ENCODE measurements at places on chromosomes 5 and 9.

DNA sequence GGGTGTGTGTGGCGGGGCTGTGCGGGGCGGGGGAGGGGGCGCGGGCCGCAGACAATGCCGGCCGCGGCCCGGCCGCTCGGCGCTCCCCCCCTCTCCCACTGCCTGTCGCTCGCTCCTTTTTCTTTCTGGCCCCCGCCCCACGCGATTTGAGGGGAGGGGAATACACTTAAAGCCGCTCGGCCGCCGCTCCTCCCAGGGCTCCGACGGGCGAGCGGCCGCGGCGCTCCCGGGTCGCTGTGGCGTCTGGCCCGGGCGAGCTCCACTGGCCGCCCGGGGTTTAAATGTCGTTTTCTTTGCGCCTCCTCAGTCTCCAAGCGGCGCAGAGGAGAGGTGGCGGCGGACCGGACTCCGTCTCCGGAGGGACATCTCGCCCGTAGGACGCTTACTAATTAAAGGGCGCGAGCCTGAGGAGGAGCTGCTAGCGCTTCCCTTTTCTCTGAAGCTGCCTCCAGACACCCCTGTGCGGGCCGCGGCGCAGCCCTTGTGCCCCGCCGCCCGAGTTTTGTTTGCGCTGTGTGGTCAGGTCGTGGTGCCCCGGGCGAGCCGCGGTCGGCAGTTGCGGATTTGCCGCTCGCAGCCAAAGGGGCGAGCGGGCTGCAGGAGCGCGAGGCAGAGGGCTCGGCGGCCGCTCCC, 1.4 kb downstream of the ZSWIM6 start:
- peaks cover 28% of the 10 kb centered on the region for H3K27me3 ChIP-seq
- H3K4me3 ChIP-seq: peak overlapping the region; percentile 82
- peaks cover 37% of the 10 kb centered on the region for H3K4me1 ChIP-seq
- peaks cover 34% of the 10 kb centered on the region for H3K36me3 ChIP-seq

- peaks cover 29% of the 10 kb centered on the region for H3K27me3 ChIP-seq
- H3K27ac ChIP-seq: no peak overlapping the region
- H3K4me3 ChIP-seq: no peak overlapping the region
- H3K36me3 ChIP-seq: no peaks in the 10 kb centered on the region
- H3K4me1 ChIP-seq: no peaks in the 10 kb centered on the region
- DNase-seq: no peak
These were observed 41.8 kb downstream of the CDO1 start for GRCh38 chr5:115774684-115775083.

- H3K27ac ChIP-seq: no peak overlapping the region
- peaks cover 11% of the 10 kb centered on the region for H3K27me3 ChIP-seq
- DNase-seq: no peak
- peaks cover 20% of the 10 kb centered on the region for H3K4me1 ChIP-seq
These were observed 12.2 kb downstream of the ZNF618 start for GRCh38 chr9:113888336-113888735.

GRCh38 chr5:146880966-146881365, 2.4 kb upstream of the PPP2R2B start:
- no peaks in the 10 kb centered on the region for H3K36me3 ChIP-seq
- H3K4me1 ChIP-seq: peaks cover 7% of the 10 kb centered on the region
- H3K4me3 ChIP-seq: no peak overlapping the region
- H3K27ac ChIP-seq: no peak overlapping the region
- no peak for DNase-seq

GRCh38 chr5:112445626-112446350, 26.7 kb upstream of the EPB41L4A start:
- no peaks in the 10 kb centered on the region for H3K4me1 ChIP-seq
- H3K4me3 ChIP-seq: no peak overlapping the region
- DNase-seq: no peak
- no peaks in the 10 kb centered on the region for H3K36me3 ChIP-seq
- no peaks in the 10 kb centered on the region for H3K27me3 ChIP-seq
- H3K27ac ChIP-seq: no peak overlapping the region

GRCh38 chr9:120191141-120191540, 388.8 kb downstream of the CDK5RAP2 start:
- H3K4me1 ChIP-seq: no peaks in the 10 kb centered on the region
- H3K27ac ChIP-seq: no peak overlapping the region
- H3K4me3 ChIP-seq: no peak overlapping the region
- no peak for DNase-seq

GRCh38 chr5:158877706-158878105, 222.0 kb downstream of the EBF1 start:
- H3K4me1 ChIP-seq: peaks cover 27% of the 10 kb centered on the region
- no peak overlapping the region for H3K27ac ChIP-seq
- H3K36me3 ChIP-seq: no peaks in the 10 kb centered on the region
- peaks cover 1% of the 10 kb centered on the region for H3K27me3 ChIP-seq
- no peak for DNase-seq

DNA sequence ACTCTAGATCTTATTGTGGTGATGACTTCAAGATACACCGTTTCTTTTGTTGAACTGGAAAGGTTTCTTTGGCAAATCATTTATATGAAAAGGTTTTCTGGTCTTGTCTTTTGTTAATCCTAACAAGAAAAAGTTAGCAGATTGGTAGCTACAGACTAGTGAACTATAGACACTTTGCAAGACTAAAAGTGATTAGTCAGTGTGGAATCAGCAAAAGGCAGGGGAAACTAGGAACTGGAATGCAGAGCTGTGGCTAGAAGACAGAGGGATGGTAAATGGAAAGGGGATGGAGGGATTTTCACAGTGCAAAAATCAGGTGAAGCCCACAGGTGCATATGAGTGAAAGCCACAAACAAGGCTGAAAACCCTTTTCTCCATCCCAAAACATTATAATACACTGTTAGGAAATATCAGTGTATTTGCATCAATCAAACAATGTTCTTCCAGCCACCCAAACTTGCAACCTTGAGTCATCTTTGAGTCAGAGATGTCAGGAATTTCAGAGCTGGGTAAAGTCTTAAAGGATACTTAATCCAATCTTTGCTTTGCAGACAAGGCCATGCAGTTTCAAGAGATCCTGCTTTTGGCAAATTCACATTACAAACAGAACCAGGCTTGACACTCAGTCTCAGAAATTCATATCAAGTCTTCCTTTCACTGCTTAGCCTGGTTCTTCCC, 52.7 kb downstream of the PLK2 start:
- H3K27ac ChIP-seq: no peak overlapping the region
- no peaks in the 10 kb centered on the region for H3K4me1 ChIP-seq
- no peak for DNase-seq
- no peaks in the 10 kb centered on the region for H3K36me3 ChIP-seq
- H3K27me3 ChIP-seq: peaks cover 2% of the 10 kb centered on the region

DNA sequence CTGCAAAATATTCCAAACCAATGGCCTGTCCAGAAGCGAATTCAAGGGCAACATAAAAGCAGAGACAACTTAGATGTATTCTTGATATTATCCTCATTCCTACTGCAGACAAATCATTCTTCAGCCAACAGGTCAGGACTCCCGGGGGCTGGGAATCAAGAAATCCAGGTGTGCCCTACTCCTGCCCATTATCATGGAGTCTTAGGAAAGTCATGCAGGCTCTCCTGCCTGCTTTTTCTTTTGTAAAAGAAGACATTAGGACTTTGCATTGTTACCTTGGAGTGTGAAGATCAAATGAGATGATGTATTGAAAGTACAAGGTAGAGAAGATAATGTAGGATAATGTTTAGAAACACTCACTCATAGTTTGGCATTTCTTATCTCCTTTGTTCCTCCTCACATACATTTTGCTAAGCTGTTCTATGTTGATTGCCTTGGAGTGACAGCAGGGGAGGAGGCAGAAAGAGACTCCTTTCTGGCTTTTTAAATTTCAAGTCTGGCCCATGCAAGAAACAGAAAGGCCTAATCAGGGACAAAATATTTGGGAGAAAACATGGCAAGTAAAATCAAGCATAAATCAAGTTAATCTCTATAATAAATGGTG, 113.8 kb downstream of the SV2C start:
- H3K4me1 ChIP-seq: peaks cover 3% of the 10 kb centered on the region
- H3K36me3 ChIP-seq: no peaks in the 10 kb centered on the region
- peaks cover 17% of the 10 kb centered on the region for H3K27me3 ChIP-seq
- H3K4me3 ChIP-seq: no peak overlapping the region
- H3K27ac ChIP-seq: no peak overlapping the region
- DNase-seq: no peak
